ENCODE measurements at places on chromosomes 13 and 19.
A peak's percentile ranks its signal among the peaks of the same experiment; 100 is the strongest.

GRCh38 chr13:23516702-23517101 is 53.5 kb upstream of the TNFRSF19 start:
- DNase-seq, result no peak

DNA sequence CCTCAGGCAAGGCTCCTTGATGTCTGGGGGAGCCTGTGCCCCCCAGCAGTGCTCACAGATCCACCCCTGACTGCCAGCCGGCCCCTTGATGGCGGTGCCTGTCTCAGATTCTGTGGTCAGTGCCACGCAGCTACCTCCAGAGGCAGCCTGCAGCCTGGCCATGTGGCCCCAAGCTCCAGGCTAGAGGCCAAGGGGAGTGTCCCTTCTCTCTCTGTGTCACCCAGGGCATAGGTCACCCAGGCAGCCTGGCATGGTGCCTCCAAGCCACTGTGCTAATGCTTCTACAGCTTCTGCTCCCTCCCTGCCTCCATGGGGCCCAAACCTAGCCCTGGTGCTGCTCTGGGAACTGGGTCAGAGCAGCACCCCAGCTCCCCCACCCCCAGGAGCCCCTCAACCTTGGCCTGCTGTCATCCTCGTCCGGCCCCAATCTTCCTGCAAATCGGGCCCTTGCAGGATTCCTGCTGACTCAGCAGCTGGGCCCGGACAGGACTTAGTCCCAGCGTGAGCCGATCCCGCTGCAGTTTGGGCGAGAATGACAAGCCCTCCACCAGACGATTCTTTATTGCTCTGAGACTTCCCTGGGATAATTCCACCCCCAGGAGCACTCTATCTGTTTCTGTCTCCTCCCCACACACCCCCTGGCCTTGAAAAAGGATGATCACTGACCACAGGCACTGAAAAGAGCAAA is 2.8 kb upstream of the ARL11 start:
- no peak for DNase-seq

DNA sequence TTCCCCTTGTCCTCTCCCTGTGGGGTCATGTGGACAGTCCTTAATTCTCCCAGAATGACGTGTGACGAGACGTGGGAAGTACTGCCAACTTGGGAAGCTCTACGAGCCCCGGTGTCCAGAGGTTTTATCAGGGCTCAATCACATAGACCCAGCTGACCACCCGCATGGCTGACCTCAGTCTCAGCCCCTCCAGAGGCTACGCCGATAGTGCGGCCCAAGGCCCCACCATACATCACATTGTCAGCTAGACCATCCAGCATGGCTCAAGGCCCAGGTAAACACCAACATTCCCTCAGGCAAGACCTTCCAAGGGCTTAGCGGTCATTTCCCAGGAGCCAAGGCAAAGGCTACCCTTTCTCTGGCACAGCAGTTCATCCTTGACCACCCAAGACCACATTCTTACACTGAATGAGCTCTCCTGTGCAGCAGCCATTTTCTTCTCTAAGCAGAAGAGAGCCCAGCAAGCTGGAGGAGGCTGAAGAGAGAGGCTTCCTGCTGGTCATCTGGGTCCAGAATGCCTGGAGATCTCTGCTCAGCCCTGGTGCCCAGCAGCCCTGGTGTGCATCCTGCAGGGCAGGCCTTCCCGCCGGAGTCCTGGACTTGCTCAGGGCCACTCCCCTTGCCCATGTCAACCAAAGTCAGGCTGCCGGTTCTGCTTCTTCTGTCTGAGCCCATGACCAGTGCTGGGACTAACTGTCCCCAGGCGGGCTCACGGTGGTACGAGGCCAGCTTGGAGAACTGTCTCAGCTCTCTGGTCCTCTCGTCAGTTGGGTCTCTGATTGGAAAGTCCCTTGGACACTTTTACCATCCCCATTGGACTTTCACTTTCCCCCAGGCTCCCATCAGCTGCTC is 7.9 kb upstream of the F10 start:
- peak; percentile 0 for DNase-seq

DNA sequence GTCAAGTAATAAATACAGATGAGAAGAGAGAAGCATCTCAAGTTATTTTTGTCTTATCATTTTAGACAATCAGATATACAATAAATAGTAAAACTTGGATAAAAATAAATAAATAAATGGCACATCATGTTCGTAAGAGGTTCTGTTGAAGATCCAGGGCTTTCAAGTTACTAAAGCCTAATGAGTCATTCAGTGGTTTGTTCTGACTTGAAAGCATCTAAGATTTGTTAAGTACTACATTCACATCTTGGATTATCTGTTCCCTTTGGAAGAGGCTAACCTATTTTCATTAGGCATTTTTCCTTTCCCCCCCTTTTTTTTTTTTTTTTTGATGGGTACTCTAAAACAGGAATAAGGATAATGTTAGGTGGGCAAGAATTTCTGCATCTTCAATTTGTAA is 429.3 kb downstream of the PCDH20 start:
- no peak for DNase-seq

GRCh38 chr13:67226696-67227095 is 3.4 kb downstream of the PCDH9 start:
- no peak for DNase-seq

- DNase-seq, result no peak
Observed at GRCh38 chr13:26230703-26231102, 8.6 kb upstream of the RNF6 start.

Data from stimulated activated CD4-positive, alpha-beta T cell treated with anti-CD3 and anti-CD28 coated beads, Interleukin-4, amount 100 ng/mL, for 4 hours (primary cell).